ENCODE measurements at places on chromosomes 4 and X. TPM values are rescaled to one million over a fixed set of nuclear protein-coding genes. Genes with fewer than 3 reads are reported as not detected.

Gene MED28
- total RNA-seq = 19.5 TPM

- H3K36me3 ChIP-seq = no peaks in the 10 kb centered on the region
- H3K4me1 ChIP-seq = no peaks in the 10 kb centered on the region
- no peak overlapping the region for H3K4me3 ChIP-seq
- no peak overlapping the region for H3K27ac ChIP-seq
These were observed 863.2 kb downstream of the TRIML1 start for GRCh38 chr4:189002475-189002874.

GRCh38 chr4:38015886-38016515 is 55.8 kb downstream of the PTTG2 start:
- H3K4me3 ChIP-seq = no peak overlapping the region
- H3K4me1 ChIP-seq = peaks cover 3% of the 10 kb centered on the region
- peak overlapping the region; percentile 68 for H3K27ac ChIP-seq
- DNase-seq = no peak
- peaks cover 60% of the 10 kb centered on the region for H3K36me3 ChIP-seq
- no peaks in the 10 kb centered on the region for H3K27me3 ChIP-seq

DNA sequence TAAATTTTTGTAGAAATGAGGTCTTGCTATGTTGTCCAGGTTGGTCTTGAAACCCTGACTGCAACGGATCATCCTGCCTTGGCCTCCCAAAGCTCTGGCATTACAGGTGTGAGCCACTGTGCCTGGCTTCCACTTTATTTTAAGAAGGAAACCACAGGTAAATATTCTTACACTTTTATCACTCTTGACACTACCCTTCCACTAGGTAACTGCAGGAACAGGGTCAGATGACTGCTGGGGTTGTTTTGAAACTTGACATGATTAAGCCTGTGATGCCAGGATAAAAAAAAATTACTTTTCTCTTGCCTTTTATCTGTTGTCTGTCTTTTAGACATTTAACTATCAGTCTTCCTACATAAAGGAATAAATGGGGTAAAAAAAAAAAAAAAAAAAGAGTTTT is 43.5 kb downstream of the COQ2 start:
- no peaks in the 10 kb centered on the region for H3K36me3 ChIP-seq
- no peak overlapping the region for H3K27ac ChIP-seq
- no peaks in the 10 kb centered on the region for H3K4me1 ChIP-seq
- no peak for DNase-seq
- no peaks in the 10 kb centered on the region for H3K27me3 ChIP-seq
- no peak overlapping the region for H3K4me3 ChIP-seq

DNA sequence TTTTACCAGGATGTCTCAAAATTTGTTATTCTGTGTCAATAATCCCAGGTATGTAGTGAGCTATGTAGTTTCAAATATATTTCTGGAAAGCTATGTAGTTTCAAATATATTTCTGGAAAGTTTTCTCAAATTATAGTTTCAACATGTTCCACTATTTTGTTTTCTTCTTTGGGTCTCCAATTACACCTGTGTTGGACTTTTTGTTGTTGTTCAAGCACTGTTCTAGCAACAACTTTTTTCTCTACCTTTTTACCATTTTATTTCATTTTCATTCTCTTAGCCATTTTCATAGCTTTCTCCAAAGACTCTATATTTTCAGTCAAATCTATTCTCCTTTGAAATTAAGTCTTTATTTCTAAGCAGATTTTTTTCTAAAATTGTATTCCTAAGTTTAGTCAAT is 88.4 kb downstream of the LCORL start:
- H3K27ac ChIP-seq = no peak overlapping the region
- DNase-seq = no peak
- H3K4me3 ChIP-seq = no peak overlapping the region
- no peaks in the 10 kb centered on the region for H3K36me3 ChIP-seq
- no peaks in the 10 kb centered on the region for H3K27me3 ChIP-seq

GRCh38 chrX:24169211-24169610 is 19.7 kb downstream of the ZFX start:
- H3K36me3 ChIP-seq = peaks cover 21% of the 10 kb centered on the region
- no peak for DNase-seq
- H3K4me1 ChIP-seq = peaks cover 41% of the 10 kb centered on the region
- no peaks in the 10 kb centered on the region for H3K27me3 ChIP-seq
- H3K27ac ChIP-seq = no peak overlapping the region
- H3K4me3 ChIP-seq = no peak overlapping the region

- H3K4me3 ChIP-seq = no peak overlapping the region
- H3K27me3 ChIP-seq = no peaks in the 10 kb centered on the region
These were observed 23.0 kb upstream of the UGT2B17 start for GRCh38 chr4:68599150-68599549.

DNA sequence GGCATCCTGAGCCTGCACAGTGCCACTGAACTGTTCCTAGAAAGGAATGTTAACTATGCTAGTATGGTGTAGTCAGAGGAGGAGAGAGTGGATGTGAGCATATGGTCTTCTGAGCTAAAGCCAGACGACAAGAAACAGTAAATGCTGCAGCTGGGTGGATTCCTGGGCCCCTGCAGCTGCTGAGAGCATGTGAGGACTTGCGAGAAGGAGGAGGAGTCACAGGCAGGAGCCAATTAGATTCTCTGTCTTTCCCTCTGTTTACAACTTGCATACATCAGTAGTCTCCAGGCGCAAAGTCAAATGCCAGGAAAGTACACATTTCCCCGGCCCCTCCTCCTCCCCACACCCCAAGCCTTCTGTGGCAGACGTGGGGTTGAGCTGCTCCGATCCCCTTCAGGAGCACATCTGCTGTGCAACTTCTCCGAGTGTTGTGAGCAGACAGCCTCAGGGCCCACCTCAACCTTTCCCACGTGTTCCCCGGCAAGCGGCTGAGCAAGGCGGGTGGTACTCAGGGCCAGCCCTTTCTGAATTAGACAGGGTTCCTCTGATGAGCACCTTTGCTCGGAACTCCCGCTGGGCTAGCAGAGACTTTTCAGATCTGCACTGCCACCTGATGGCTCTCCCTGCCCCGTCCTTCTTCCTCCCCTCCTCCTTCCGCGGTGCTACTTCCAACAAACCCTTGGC is 108.7 kb upstream of the ATP6AP2 start:
- H3K4me3 ChIP-seq = no peak overlapping the region
- DNase-seq = no peak
- H3K27me3 ChIP-seq = no peaks in the 10 kb centered on the region

DNA sequence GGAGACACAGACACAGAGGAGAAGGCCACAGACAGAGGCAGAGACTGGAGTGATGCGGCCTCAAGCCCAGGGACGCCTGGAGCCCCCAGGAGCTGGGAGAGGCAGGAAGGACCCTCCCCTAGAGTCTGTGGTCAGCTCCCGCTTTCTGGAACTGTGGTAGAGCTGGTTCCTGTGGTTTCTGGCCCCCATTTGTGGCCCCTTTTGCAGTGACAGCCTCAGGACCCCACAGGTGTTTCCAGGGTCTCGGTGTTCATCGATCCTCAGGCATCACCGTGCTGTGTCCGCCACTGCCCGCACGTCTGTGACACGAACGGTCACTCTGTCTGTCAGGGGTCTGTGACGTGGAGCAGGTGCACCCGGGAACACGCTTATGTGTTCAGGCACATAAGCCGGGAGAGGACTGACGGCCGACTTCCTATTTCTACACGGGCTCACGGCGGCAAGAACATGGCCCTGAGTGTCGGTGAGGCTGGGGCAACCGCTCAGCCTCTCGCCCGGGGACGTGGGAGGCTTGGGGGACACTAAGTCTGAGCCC is 7.9 kb downstream of the GTPBP6 start:
- no peak overlapping the region for H3K27ac ChIP-seq
- DNase-seq = no peak
- H3K27me3 ChIP-seq = no peaks in the 10 kb centered on the region
- peaks cover 47% of the 10 kb centered on the region for H3K36me3 ChIP-seq
- no peak overlapping the region for H3K4me3 ChIP-seq

GRCh38 chr4:69576251-69576877 is 63.1 kb downstream of the UGT2A2 start:
- no peaks in the 10 kb centered on the region for H3K36me3 ChIP-seq
- no peaks in the 10 kb centered on the region for H3K4me1 ChIP-seq
- no peak overlapping the region for H3K4me3 ChIP-seq
- H3K27me3 ChIP-seq = no peaks in the 10 kb centered on the region
- no peak for DNase-seq

DNA sequence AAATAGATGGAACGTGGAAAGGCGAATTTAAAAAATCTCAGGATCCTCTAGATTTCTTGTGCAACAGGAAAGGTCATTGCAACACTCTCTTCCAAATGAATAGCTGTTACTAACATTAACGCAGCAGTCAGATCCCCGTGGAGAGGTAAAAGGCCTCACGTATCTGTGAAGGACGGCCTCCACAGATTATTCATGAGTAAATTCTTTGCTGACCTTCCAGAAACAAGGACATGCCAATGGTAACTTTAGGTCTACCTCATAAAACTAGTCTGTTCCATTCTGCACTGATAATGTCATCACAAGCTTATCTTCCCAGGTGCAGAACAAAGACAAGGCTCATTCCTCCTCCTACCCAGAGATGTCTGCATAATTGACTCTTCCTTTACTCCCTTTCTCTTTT is 16.1 kb upstream of the REPS2 start:
- H3K27me3 ChIP-seq = no peaks in the 10 kb centered on the region
- DNase-seq = no peak
- no peak overlapping the region for H3K27ac ChIP-seq
- H3K4me1 ChIP-seq = no peaks in the 10 kb centered on the region
- no peaks in the 10 kb centered on the region for H3K36me3 ChIP-seq
- no peak overlapping the region for H3K4me3 ChIP-seq

- H3K36me3 ChIP-seq = no peaks in the 10 kb centered on the region
- no peak overlapping the region for H3K4me3 ChIP-seq
- no peak overlapping the region for H3K27ac ChIP-seq
- DNase-seq = no peak
- peaks cover 17% of the 10 kb centered on the region for H3K4me1 ChIP-seq
These were observed 110.4 kb upstream of the ATXN3L start for GRCh38 chrX:13430136-13430827.

Gene NSUN7
- total RNA-seq = not detected

Gene STBD1
- total RNA-seq = 23.0 TPM

GRCh38 chr4:88511236-88511635 is 12.3 kb downstream of the PYURF start:
- H3K36me3 ChIP-seq = no peaks in the 10 kb centered on the region
- H3K4me1 ChIP-seq = no peaks in the 10 kb centered on the region
- H3K4me3 ChIP-seq = no peak overlapping the region
- no peak for DNase-seq
- H3K27ac ChIP-seq = no peak overlapping the region
- no peaks in the 10 kb centered on the region for H3K27me3 ChIP-seq

DNA sequence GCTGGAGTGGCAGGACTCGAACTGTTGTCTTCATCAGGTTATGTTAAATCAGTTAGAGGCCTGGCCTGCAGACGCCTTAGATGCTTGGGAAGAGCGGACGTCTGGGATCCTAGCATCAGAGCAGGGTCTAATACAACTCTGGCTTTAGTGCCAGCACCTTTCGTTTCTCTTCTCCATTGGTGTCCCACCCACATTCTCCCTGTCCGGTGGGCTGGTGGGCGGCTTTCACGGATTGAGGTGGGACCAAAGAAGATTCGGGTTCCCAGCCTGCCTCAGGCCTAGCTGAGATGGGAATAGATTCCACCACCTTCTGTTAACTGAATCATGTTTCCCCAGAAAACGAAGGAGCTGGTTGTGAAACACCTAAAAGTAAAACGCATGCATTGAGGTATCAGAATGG is 939 bp downstream of the PDK3 start:
- DNase-seq = no peak
- H3K36me3 ChIP-seq = no peaks in the 10 kb centered on the region
- peaks cover 6% of the 10 kb centered on the region for H3K4me1 ChIP-seq
- H3K4me3 ChIP-seq = peak overlapping the region; percentile 77

DNA sequence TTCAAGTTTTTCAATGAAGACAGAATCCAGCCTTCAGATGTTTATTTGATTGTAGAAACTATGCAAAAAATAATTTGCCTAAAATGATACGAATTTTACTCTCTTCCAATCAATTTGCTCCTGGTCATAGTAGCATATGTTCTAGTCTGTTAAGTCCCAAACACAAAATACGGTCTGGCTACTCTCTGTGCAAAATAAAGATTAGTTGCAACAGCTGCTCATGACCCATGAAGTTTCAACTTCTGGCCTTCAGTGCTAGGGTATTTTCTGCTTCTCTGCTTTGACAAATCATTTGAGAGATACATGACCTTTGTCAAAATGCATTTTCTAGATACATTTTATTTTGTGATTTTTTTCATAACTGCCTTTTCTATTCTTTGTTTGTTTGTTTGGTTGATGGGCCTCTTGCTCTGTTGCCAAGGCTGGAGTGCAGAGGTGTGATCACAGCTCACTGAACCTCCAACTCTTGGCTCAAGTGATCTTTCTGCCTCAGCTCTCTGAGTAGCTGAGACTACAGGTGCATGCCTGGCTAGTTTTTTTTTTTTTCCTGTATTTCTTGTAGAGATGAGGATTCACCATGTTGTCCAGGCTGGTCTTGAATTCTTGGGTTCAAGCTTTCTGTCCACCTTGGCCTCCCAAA is 55.2 kb downstream of the TACR3 start:
- no peak overlapping the region for H3K4me3 ChIP-seq
- DNase-seq = no peak
- no peaks in the 10 kb centered on the region for H3K36me3 ChIP-seq
- no peaks in the 10 kb centered on the region for H3K27me3 ChIP-seq
- no peaks in the 10 kb centered on the region for H3K4me1 ChIP-seq

GRCh38 chr4:15781427-15782095 is 3.4 kb downstream of the CD38 start:
- H3K4me3 ChIP-seq = no peak overlapping the region
- no peaks in the 10 kb centered on the region for H3K36me3 ChIP-seq
- H3K4me1 ChIP-seq = peaks cover 20% of the 10 kb centered on the region

Gene IL9R
- total RNA-seq = not detected

GRCh38 chr4:141654098-141654497 is 17.7 kb downstream of the IL15 start:
- no peak overlapping the region for H3K4me3 ChIP-seq
- no peaks in the 10 kb centered on the region for H3K36me3 ChIP-seq
- H3K4me1 ChIP-seq = peaks cover 28% of the 10 kb centered on the region
- peak overlapping the region; percentile 32 for H3K27ac ChIP-seq

DNA sequence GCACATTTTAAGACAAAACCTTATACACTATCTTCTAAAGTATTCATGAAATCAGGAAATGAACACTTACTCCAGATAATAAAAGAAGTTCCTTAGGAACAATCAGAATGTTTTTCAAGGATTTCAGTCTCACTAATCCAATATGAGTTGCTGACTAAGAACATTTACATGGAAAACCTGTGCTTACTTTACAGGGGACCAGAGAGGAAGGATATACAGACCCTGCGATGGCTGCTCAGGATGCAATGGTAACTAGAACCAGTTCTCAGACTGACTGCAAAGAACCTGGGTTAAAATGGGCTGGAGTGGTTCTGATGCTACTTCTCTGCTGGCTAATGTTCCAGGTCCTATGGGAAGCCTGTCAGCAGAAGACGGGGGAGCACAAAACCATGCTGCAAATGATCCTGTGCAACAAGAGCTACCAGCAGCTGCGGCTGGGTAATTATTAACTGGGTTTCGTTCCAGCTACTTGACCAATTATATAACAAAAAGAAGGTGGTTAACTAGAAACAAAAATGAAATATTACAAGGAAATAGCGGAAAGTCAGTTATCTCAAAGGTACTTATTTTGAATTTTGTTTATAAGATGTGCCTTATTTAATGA is 85.3 kb downstream of the ANXA10 start:
- H3K27ac ChIP-seq = no peak overlapping the region
- no peaks in the 10 kb centered on the region for H3K36me3 ChIP-seq
- no peak overlapping the region for H3K4me3 ChIP-seq

Data from heart right ventricle (tissue), 16 donors.